ENCODE measurements at places on chromosomes 13 and 19.

DNA sequence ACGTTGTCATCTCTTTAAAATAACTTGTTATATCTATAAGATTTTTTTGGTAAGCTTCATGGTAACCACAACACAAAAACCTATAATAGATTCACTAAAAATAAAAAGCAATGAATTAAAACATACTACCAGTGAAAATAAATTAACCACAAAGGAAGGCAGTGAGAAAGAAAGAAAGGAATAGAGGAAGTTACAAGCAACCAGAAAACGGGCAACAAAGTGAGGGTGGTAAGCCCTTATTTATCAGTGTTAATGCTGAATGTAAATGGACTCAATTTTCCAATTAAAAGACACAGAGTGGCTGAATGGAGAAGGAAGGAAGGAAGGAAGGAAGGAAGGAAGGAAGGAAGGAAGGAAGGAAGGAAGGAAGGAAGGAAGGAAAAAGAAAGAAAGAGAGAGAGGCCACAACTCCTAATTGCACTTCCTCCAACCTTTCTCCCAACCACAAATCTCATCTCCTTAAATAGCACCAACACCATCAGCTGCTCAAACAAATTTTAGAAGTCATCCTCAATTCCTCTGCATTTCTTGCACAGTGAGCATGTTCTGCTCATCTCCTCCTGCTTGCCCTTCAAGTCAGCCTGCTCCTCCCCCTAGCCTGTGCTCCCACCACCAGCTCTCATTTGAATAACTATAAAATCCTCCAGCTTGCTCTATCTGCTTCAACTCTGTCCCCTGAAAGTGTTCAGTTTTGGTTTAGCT lies 48.6 kb downstream of the CCNA1 start:
- no peak for DNase-seq

GRCh38 chr19:42246922-42247639 lies 4.7 kb upstream of the GSK3A start:
- DNase-seq: no peak

DNA sequence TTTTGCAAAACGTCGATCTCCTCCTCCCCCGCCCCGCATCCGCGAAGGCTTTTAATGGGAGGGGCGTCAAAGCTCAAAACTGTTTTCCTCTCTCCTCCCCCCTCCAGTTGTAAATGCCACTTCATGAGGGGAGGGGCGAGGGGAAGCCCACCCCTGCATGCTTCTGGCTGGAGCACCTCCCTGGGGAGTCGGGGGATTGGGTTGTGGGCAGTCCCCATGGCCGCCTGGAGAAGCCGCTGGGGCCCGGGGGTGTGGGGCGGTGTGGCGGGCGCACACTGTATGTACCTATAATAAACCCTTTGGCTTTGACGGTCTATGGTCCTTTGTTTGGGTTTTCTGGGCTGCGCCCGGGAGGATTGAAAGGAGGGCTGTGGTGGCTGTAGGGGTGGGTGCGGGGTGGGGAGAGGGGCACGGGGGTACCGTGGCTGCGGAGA lies 505 bp upstream of the SHKBP1 start:
- DNase-seq: no peak

GRCh38 chr13:94813920-94814475 lies 101.7 kb upstream of the SOX21 start:
- DNase-seq: no peak

DNA sequence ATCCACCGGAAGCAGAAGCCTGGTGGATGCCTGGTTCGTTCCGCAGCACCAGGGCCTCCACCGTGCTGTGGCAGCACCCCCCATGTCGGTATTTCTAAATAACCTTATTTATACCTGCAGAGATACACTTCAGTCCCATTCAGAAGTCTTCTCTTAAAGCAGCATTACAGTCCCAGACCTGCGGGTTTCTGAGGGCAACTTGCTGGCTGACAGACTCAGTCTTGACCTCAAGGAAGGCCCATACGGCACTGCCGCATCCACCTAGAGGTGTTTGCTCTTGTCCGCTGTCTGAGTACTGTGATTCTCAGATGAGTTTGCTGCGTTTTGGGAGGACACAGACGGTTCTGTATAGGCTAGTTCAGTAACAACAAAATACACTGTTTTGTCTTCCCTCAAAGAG lies 16.9 kb upstream of the TEX29 start:
- DNase-seq: no peak

- DNase-seq: no peak
These were observed 96.1 kb downstream of the OXGR1 start for GRCh38 chr13:96898212-96898611.

- DNase-seq: no peak
These were observed 6.1 kb downstream of the MKNK2 start for GRCh38 chr19:2044709-2045500.

- DNase-seq: no peak
These were observed 254.3 kb upstream of the PRR20A start for GRCh38 chr13:56886398-56886797.

GRCh38 chr13:77883328-77883727 lies 35.3 kb downstream of the EDNRB start:
- no peak for DNase-seq

GRCh38 chr19:38656171-38656981 lies 8.9 kb downstream of the ACTN4 start:
- no peak for DNase-seq

DNA sequence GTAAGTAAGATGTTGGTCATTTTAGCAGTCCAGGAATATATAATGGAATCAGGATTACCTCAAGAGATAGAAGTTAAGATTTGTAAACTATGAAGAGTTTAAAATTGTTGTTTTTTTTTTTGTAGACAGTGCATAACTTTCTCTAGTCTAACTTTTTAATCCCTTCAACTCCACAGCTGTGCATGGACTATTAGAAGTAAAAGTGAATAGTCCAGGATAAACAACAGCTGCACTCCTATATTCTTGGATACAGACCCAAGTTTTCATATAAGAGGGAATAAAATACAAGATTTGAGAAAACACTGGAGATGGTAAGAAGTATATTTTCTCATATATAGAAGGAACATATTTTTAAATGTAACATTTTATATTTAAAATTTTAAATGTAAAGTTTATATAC lies 1509.9 kb downstream of the SLITRK5 start:
- no peak for DNase-seq

GRCh38 chr13:23751195-23751594 lies 138.0 kb downstream of the MIPEP start:
- DNase-seq: no peak

- no peak for DNase-seq
These were observed 1.5 kb downstream of the ILF3 start for GRCh38 chr19:10655457-10656312.

DNA sequence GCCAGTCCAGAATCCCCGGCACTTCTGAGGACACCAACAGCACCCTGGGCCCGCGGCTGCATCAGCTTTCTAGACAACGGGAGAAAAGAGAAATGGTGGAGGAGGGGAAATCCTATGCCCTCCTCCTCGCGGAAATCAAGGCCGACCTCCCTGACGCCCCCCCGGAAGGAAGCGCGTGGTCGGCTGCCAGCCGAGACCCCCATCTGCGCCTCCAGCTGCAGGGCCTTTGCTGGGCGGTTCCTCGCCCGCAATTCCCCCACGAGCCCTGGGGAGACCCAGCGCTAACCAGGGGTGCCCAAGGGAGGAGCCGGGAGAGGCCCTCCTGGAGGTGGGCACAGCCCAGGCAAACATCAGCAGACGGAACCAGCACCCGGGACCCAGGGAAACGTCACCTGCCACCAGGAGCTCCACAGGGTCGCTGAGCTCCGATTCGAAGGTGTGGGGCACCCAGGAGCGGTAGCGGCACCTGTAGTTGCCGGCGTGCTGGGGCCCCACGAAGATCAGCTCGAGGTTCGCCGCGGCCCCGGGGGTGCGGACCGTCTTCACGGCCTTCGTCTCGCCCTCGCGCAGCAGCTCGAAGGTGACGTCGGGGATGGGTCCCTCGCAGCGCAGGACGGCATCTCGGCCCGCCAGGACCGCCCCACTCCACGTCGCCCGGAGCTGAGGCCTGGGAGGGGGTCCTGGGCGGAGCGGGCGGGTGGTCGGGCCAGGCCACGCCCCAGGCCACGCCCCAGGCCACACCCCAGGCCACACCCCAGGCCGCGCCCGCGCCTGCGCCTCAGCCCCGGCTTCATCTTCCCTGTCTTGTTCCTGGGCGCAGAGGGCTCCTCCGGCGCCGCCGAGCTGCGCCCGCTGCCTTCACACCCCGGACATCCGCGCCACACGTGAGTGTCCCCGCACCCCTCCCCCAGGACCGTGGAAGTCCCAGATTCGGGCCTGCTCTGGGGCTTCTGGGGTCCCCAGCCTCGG lies 6.0 kb downstream of the A1BG start:
- DNase-seq: no peak

- DNase-seq: no peak
These were observed 20.9 kb downstream of the CAPS start for GRCh38 chr19:5934774-5935472.

DNA sequence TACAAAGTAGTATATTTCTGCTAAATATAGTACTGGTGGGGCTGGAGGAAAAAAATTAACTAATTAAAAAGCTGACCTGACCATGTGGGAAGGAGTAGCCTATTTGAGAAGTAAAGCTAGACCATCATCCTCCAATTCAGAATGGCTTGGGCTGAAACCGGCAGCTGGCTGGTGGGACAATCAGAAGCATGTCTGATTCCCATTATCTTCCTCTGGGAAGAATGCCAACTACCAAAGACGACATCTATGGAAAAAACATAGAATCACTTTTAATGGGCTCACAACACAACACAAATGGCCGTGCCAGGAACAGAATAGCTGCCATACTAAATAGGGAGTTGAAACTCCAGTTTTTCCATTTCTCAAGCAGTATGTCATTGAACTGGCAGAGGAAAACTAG lies 120.4 kb upstream of the FREM2 start:
- DNase-seq: no peak

DNA sequence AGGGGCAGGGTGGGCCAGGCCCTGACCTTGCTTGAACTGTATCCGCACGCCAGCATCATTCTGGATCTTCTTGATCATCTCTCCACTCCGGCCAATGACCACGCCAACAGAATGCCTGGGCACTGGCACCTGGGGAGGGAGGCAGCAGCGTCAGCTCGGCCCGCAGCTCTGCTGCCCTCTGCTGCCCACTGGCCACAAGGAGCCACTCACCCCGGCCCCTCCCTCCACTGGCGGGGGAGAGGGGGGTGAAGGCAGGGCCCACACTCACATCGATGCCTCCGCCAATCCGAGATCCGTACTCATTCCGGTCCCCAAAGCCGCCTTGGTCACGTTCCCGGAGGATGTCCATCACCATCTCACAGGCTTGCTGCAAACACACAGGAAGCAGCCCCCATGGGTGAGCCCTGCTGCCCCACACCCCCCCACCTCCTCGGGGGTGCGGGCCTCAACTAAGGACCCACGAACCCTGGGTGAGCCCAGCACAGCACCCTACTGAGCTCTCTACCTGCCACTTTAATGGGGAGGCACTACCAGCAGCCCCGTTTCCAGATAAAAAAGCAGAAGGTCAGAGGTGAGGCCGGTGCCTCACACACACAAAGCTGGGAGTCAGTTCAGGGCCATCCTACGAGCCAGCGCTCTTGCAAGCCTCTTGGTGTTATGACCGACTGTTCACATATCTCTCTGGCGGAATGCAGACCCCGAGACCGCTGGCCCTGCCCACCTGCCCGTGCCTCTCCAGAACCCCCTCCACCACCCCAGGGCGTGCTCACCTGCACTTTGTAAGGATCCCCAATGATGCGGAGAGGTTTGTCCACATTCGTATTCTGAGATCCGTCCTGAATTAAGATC lies 6.7 kb downstream of the KHSRP start:
- no peak for DNase-seq

DNA sequence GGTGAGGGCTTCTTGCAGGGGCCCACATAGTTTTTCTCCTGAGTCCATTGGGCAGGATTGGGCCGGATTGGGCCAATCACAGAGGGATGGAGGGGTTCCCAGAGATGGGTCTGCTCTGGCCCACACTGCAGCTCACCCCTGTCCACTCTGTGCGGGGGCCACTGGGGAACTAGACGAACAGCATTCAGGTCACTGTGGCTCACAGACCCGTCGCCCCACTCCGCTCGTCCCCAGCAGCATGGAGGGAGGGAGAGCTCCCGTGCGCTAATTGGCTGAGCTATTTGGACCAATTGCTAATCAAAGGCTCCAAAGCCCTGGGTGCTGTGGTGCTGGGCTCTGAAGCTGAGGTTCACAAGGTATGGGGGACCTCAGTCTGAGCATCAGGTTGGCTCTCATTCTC lies 11.3 kb downstream of the NACC1 start:
- no peak for DNase-seq

GRCh38 chr13:70604448-70604847 lies 496.2 kb upstream of the KLHL1 start:
- DNase-seq: no peak

DNA sequence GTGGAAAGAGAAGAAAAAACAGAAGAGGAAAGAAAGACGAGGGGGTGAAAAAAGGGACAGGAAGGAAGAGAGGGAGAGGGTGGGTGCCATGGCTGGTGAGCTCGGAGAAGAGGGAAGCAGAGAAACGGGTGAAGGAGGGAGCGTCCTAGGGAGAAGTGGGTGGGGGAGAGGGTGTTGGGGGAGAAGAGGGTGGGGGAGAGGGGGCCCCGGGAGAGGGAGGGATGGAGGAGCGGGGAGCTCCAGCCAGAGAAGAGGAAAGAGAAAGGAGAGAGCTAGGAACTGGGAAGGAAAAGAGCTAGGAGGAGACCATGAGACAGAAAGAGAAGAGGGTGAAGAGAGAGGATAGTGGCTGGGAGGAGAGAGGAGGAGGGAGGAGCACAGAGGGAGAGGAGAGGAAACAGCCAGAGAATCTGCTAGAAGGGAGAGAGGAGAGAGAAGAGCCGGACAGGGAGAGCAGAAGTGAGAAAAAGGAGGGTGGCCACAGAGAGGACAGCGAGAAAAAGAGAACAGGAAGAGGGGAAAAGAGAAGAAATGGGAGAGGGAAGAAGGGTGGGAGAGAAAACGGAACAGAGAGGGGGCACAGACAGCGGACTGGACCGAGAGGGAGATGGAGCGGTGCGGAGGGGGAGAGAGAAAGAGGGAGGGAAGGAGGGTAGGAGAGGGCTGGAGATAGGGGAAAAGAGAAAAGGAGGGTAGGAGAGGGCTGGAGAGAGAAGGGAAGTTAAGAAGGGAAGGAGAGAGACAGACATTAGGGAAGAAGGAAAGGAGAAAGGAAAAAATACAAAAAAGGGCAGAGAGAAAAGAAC lies 11.9 kb upstream of the GARIN5A start:
- no peak for DNase-seq

DNA sequence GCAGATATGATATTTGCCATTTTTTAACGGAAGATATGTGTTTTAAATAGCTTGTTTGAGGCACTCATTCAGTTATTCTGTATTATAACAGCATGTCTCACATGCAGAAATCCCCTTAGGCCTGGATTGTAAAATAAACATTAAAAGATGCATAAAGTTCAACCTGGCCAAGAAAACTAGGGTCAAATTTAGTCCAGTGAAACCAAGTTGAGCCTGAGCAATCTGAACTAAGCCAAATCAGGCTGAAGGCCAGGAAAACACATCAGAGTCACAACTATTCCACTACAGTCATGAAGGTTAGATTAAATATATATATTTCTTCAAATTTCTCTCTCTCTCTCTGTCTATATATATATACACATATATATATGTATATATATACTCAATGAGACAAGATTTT lies 504.8 kb downstream of the SLITRK1 start:
- no peak for DNase-seq

DNA sequence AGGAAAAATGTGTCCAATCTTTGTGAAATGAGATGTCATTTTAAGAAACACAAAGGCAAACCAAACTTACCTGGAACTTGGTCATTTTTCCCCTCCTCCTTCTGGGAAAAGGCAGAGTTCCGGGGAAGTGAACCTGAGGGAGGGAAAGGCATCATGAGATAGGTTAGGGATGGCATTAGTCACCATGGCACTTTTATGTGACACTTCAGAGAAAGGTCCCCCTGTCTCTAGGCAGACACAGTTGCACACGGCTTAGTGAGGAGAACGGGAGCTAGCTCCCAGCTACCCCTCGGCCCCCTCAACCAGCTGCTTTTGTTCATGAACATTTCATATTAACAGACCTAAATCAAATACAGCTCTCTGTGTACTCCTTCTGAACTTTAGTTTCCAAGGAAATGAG lies 1.5 kb downstream of the ZNF235 start:
- no peak for DNase-seq

Data from activated gamma-delta T cell (primary cell).